ENCODE measurements at places on chromosomes 7 and 10. TPM values are rescaled to one million over a fixed set of nuclear protein-coding genes. Genes with fewer than 3 reads are reported as not detected.

DNA sequence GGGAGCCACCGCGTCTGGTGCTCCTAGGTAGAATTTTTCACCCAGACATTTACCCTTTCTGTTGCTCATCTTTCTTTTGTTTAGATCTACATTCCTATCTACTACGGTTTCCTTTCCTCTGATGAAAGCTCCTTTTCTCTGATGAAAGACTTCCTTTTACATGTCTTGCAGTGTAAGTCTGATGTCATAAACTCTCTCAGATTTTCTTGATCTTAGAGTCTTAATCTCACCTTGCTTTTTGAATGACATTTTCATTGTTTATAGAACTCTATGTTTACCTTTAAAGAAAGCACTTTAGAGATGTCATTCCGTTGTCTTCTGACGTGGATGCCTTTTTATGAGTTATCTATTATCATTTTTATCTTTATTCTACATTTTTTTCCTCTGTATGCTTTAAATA lies 171.8 kb upstream of the MTPN start:
- no peak for DNase-seq

GRCh38 chr10:28449382-28449781 lies 83.5 kb upstream of the WAC start:
- DNase-seq, result no peak

The NEUROD6 gene
- not detected for total RNA-seq

The SEMA3D gene
- total RNA-seq, result 20.4 TPM

- DNase-seq, result no peak
Observed at GRCh38 chr10:119290301-119291048, 83.1 kb downstream of the GRK5 start.

The FAM25G gene
- total RNA-seq, result not detected

The TMEM106B gene
- 40.3 TPM for total RNA-seq

- no peak for DNase-seq
Observed at GRCh38 chr10:95416270-95416669, 125.5 kb upstream of the PDLIM1 start.

The OR13A1 gene
- not detected for total RNA-seq

DNA sequence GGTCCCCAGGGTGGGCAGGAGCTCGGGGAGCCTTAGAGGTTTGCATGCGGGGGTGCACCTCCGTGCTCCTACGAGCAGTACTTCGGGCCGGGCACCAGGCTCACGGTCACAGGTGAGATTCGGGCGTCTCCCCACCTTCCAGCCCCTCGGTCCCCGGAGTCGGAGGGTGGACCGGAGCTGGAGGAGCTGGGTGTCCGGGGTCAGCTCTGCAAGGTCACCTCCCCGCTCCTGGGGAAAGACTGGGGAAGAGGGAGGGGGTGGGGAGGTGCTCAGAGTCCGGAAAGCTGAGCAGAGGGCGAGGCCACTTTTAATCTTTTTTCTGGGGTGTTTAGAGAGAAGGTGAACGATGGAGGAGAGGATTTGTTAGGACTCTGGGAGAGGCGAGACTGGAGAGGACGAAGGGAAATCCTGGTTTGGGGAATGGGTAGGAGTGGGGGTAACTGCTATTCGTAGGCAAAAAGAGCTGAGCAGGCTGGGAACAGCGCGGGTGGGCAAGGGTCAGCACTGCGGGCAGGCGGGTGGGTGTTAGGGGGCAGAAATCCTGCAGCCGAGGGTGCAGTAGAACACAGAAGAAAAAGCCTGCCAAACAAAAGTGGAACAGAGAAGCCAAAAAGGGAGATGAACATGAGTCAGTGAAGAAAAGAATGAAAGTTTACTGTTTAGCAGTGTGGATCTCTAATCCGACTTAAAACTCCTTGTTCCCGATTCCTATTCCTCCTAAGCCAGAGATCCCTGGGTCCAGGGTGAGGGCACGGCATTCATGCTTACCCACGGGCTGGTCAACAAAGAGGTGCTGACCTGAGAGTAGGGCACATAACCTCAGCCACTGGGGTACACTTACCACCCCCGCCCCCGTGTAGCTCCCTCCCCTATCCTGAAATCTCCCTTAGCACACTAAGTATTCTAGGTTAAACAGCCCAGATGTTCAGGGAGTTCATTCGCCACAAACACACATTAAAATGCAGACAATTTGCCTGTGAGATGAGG lies 26.9 kb downstream of the PRSS2 start:
- DNase-seq, result peak; percentile 14

DNA sequence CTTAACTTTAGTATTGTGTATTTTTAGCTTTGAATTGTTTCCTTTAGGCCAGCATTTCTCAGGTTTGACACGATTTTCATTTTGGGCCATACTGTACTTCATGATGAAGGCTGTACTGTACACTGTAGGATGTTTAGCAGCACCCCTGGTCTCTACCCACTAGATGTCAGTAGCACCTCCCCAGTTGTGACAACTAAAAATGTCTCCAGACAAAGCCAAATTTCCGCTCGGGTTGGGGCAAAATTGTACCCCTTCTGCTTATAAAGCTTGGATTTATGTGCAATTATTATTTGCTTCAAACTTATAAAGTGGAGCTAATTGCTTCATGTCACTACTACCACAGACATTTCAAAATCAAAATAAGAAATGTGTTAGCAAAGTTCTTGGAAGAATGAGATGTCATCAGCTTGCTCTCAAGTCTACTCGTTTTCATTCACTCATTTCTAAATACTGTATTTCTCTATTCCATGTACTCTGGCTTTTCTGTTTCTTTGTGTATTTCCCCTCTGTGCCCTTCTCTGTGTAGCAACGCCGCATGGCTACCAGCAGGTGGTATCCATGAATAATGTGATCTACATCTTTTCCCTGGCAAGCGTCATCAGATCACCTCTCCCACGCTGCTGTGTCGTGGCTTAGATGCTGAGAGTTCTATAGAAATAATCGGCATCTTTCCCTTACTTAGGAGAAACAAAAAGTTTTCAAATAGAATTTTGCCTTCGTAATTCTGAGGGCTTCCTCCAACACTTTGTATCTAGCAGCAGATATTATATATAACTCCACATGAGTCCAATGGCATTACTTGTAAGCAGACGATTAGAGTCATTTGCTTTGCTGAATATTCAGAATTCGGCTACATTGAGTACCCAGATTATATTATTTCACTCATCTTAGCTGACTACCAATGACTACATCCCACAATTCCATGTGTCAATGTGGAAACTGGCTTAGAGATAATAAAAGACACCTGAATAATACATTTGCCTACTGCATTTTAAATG lies 47.8 kb upstream of the CALCR start:
- peak; percentile 39 for DNase-seq

DNA sequence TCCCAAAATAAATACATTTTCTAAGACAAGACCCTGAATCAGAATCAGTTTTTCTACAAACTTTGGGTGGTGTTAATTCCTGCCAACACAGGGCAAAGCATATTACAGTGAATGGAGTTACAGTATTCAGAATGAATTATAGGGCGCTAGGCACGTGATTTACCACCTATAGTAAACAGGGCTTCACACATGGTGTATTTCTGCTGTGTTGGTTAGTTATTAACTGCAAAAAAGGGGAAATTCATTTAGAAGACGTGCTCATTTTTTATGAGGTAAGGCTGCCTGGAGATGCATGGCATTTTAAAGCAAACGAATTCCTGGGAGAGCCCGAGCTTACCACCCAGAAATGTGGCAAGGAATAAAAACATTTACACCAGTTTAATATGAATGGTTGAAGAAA lies 393.8 kb downstream of the LRMDA start:
- no peak for DNase-seq

The STK32C gene
- total RNA-seq, result 6.1 TPM

- DNase-seq, result peak; percentile 63
Observed at GRCh38 chr7:55533050-55533728, 39.1 kb downstream of the VOPP1 start.

The RELN gene
- 787 TPM for total RNA-seq

GRCh38 chr7:28701731-28702130 lies 256.4 kb downstream of the TRIL start:
- DNase-seq, result no peak

The TSPAN15 gene
- 175 TPM for total RNA-seq

- no peak for DNase-seq
Observed at GRCh38 chr7:148135116-148135515, 455.4 kb upstream of the C7orf33 start.

- no peak for DNase-seq
Observed at GRCh38 chr7:106101726-106102125, 10.4 kb downstream of the SYPL1 start.

DNA sequence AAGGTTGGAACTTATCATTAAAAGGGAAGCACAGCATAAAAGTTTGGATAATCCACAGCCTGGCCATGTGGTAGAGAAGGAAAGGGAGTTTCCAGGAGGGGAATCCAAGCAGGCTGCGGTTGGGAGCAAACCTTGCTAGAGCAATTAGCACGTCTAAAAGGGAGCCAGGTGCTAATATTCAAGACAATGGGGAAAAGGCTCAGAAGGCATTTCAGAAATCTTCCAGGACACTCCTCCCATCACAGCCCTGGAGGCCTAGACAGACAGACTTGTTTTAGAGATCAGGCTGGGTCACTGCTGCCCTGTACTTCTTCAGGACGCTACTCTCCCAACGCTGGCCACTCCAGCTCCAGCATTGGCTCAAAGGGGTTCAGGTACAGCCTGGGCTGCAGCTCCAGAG lies 96.2 kb upstream of the KAT6B start:
- no peak for DNase-seq

- DNase-seq, result no peak
Observed at GRCh38 chr7:45220846-45221618, 63.4 kb downstream of the RAMP3 start.

The PNLIPRP2 gene
- total RNA-seq, result not detected

GRCh38 chr7:96330193-96330592 lies 8.3 kb upstream of the SLC25A13 start:
- peak; percentile 30 for DNase-seq

DNA sequence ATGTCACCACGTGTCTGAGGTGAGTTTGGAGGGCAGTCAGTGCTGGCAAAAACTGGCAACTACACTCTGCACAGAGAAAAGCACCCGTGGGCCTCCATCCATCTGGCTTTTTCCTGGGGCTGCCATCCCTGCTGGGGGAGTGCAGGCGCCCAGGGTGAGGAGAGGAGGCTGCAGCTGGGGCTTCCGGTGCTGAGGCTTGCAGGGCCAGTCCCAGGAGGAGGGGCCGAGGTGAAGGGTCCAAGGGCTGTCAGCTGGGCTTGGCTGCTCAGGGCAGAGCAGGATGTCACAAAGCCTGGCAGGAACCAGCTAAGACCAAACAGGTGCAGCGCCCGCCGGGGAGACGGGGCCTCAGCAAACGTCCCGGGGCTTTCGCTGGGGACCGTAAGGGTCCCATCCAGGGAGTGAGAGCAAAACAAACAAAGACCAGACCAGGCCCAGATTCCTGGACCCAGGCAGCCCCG lies 77.2 kb downstream of the CFAP46 start:
- DNase-seq, result no peak

GRCh38 chr7:145156834-145157233 lies 321.0 kb upstream of the TPK1 start:
- DNase-seq, result peak; percentile 1

- DNase-seq, result peak; percentile 22
Observed at GRCh38 chr7:83547526-83547925, 101.4 kb downstream of the SEMA3E start.

The PDE6C gene
- total RNA-seq, result not detected

GRCh38 chr10:35390161-35390840 lies 54.0 kb downstream of the CCNY start:
- DNase-seq, result no peak

The OR2F1 gene
- not detected for total RNA-seq

DNA sequence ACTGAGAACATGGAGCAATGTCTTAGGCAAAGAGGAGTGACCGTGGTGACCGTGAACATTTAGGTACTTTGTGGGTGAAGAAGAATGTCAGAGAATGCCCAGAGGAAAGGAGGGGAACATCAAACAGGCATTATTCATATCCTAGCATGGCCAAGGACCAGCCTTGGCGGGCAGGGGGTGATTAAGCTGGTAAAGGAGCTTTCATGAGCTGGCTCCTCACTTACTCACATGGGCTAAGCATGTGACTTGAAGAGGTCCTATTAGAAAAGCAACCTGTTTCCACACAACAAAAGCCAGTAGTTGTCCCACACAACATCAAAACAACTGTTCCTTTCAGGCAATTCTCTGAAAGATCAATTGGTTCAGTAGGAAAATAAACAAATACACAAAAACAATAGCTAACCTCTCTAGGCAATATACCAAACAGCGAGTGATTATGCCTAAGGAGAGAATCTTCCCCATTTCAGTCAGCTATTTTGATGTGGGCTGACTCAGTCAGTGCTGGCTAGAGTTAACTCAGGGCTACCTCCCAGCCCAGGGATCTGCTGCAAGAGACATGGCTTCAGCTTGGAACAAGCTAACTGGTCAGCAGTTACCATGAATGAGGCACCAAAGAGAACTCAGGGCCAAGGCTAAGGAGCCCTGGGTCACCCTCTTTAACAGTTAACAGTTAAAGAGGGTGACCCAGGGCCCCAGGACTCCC lies 283.5 kb downstream of the ARHGAP12 start:
- DNase-seq, result no peak

DNA sequence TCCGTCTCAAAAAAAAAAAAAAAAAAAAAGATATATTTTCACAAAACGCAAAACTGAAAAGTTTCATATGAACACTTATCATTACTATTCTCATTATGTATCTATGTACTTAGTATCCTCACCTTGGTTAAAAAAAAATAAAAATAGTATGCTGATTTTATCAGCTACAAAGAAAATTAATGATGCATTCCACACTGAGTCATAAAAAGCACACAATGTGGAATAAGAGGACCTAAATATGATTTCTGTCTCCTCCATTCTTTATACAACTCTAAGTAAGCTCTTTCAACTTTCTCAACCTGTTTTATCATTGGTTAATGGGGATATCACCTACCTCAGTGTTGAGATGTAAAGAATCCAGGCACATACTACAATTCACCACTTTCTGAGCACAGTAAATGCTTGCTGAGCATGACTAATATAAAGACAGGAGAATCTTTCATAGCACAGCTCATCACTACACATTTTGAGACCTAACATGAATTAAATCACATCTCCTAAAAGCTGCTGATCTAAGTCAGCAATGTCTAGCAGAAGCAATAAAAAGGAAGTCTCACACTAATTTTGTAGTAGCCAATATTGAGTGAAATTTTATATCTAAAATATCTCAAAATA lies 2.7 kb downstream of the SNX13 start:
- no peak for DNase-seq

- no peak for DNase-seq
Observed at GRCh38 chr10:120177330-120177729, 279.7 kb upstream of the PLPP4 start.

DNA sequence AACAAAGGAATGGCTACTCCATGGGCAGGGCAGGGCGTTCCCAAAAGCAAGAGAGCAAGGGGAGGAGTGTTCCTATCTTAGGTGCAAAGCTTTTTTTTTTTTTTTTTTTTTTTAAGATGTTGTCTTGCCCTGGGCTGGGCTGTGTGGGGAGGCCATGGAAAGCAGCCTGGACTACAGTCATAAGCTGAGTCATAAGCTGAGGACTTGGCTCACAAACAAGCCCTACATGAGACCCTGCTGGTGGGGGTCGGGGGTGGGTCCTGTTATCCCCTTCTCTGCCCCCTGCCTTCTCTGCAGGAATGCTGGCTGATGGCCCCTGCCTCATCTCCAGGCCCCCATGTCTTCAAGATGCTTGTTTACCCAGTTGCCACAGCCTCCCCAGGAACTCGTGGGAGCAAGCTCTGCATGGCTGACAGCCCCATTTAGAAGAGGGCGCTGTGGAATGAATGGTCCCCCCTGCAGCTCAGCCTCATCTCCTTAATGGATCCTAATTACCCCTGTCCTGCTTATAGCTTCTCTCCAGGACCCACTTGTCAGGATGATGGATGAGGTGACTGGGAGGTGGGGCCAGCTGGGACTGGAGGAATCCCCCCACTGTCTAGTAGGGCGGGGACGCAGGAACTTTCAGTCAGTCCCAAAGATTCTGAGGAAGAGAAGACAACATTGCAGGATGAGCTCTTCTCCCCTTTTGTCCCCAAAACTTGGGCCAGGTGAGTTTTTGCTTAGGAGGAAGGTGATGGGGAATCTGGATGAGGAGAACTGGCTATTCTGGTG lies 340.8 kb upstream of the PODXL start:
- peak; percentile 32 for DNase-seq

Data from dermis blood vessel endothelial cell (primary cell).